ENCODE measurements at places on chromosomes 11 and 22.

GRCh38 chr11:72321381-72321996, 77.5 kb upstream of the PHOX2A start:
- H3K27ac ChIP-seq = no peak overlapping the region
- no peak overlapping the region for H3K4me3 ChIP-seq
- no peaks in the 10 kb centered on the region for H3K27me3 ChIP-seq

DNA sequence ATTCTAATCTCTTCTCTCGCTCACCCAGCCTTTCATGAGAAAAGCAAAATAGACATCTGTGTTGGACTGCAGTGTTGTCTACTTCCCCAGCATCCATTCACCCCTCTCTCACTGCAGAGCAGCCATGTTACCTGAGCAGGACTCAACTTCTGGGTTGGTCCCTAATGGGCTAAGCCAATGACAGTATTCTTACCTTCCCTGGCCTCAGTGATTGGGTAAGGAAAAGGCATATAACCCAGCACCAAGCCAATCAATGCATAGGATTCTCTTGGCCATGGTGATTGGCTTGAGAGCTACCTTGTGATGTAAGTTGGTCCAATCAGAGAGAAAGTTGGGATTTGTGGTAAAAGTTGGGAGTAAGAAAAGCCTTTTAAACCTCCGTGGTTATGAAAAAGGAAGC, 99.8 kb upstream of the NECTIN1 start:
- no peaks in the 10 kb centered on the region for H3K36me3 ChIP-seq
- H3K27me3 ChIP-seq = no peaks in the 10 kb centered on the region
- no peak overlapping the region for H3K4me3 ChIP-seq
- H3K4me1 ChIP-seq = no peaks in the 10 kb centered on the region

GRCh38 chr22:45709866-45710265, 38.2 kb downstream of the ATXN10 start:
- DNase-seq = no peak
- H3K4me3 ChIP-seq = no peak overlapping the region

DNA sequence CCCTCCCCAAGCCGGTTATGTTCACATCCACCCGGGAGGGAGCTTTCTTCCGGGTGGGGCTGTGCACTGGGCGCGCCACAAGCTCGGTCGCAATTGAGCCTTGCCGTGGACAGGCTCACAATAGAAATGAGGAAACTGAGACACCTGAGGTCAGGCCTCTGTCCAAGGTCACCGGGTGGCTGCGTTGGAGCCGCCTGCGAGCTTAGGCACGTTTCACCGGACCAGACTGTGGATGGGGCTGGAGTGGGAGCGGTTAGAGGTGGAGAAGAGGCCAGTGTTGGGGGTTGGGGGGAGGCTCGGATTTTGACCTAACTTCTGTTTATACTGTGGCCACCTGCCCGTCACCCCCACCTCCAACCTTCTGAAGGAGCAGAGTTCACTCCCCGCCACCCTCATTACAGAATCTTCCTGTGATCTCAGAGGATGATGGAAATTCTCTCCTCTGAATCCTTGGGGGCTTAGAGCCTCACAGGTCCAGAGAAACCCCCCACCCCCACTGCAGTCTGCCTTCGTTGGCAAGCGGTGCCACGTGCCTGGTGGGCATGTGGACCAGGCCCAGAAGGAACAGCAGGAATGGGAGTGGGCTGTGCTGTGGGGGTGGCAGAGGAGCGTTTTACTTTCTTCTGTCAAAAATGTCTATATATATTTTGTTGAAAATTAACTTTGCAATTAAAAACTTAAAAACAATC, 631 bp upstream of the NPTXR start:
- H3K27ac ChIP-seq = peak overlapping the region; percentile 48
- peaks cover 19% of the 10 kb centered on the region for H3K4me1 ChIP-seq
- peak overlapping the region; percentile 50 for H3K4me3 ChIP-seq
- no peak for DNase-seq
- H3K36me3 ChIP-seq = no peaks in the 10 kb centered on the region

DNA sequence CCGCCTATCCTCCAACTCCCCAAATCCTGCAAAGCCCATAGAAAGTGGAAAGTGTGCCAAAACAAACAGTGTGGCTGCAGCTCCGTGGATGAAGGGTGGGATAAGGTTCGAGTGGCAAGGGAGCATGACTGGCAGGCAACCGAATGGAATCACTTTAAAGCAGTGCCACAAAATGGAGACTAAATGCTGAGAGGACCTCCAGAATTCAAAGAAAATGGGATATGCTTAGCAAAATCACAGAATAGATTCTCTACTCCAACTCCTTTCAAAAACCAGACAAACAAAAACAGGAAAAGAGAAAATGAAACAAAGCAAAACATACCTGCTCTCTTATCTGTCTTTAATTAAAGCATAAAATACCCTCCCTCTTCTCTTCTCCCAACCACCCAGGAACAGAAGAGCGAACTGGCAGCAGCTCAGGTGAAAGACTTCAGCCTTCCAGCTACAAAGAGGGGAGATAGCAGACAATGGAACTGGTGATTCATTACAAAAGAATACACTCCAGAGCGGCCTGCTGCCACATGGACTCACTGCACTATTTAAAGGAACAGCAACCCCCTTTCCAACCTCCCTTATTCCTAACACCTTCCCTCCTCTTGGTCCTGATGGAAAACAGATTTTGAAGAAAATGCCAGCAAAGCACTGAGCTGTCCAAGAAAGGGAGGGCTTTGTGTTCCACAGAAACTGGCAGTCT, 118.5 kb downstream of the APOL5 start:
- peak; percentile 55 for DNase-seq
- peaks cover 57% of the 10 kb centered on the region for H3K4me1 ChIP-seq
- no peaks in the 10 kb centered on the region for H3K27me3 ChIP-seq
- no peaks in the 10 kb centered on the region for H3K36me3 ChIP-seq
- peak overlapping the region; percentile 26 for H3K4me3 ChIP-seq

- no peak for DNase-seq
- H3K27me3 ChIP-seq = no peaks in the 10 kb centered on the region
- H3K4me3 ChIP-seq = no peak overlapping the region
- H3K27ac ChIP-seq = no peak overlapping the region
- no peaks in the 10 kb centered on the region for H3K36me3 ChIP-seq
These were observed 601.1 kb downstream of the JRKL start for GRCh38 chr11:96990914-96991313.

DNA sequence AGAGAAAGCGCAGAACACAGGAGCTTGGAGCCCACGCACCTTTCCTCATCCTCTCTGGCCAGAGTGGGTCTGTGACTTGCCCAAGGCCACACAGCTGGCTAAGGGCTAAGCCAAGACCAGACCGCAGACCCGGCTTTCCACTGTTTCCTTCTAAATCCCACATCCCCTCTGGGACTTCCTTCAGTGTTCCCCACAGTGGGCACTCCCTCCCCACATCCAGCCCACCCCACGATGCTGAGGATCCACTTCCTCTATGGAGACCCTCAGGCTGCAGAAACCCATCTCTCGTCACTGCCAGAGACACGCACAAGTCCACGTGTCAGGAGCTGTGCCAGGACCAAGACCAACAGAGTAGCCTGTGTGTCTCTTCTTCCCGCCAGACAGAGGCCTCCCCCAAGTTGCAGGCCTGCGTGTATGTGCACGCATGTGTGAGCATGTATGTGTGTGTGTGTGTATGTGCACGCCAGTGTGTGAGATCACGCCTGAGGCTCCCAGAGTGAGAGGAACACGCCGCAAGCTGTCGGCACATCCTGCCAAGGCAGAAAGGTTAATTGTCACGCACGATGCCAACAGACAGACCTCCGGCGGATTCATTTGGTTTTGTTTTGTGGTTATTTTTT, 21.6 kb downstream of the PDGFB start:
- no peak overlapping the region for H3K4me3 ChIP-seq
- peaks cover 18% of the 10 kb centered on the region for H3K36me3 ChIP-seq
- DNase-seq = no peak
- H3K27ac ChIP-seq = no peak overlapping the region
- H3K27me3 ChIP-seq = no peaks in the 10 kb centered on the region

DNA sequence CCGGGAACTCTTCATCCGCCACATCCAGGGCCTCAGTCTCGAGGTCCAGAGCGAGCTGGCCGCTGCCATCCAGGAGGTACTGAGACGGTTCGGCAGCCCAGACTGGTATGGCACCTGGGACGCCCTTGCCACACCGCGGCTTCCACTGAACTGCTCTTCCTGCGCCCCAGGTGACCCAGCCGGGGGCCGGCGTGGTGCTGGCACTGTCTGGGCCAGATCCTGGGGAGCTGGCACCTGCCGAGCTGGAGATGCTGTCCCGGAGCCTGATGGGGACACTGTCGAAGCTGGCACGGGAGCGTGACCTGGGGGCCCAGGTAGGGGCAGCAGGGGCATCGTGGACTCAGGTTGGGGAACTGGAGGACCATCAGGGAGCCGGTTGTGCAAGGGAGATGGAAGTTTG, 1.4 kb downstream of the CCDC88B start:
- H3K4me3 ChIP-seq = no peak overlapping the region
- no peaks in the 10 kb centered on the region for H3K27me3 ChIP-seq
- H3K4me1 ChIP-seq = peaks cover 31% of the 10 kb centered on the region
- DNase-seq = peak; percentile 83

DNA sequence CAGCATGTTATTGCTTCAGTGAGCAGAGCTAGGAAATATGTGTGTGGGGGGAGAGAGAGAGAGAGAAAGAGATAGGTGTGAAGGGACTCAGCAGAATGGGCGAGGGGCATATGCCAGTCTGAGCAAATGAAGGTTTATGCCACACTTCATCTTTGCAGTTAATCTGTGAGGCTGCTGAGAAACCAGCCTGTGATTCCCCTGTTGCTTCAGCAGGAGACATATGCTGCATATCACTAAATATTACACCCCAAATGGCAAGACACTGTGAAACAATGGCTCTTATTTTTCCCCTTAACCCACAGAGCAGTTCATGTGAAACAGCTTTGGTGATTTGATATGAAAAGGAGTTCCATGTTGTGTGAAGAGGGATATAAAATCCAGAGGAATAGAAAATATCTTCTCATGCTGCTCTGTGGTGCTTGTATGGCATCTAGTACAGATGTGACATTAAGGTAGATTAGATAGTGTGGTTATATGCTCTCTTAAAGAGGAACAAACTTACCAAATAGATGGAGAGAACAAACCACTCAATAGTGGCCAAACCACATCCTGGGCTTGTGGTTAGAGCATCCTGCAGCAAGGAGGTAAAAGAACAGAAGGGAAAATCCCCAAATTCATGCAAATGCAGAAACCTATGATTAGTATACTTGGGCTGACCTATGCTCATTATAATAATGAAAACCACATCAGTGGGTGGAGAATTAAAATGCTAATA, 864.2 kb downstream of the FAM181B start:
- DNase-seq = no peak
- H3K36me3 ChIP-seq = no peaks in the 10 kb centered on the region
- H3K27me3 ChIP-seq = no peaks in the 10 kb centered on the region
